NCI-H187 (cell line): ENCODE measurements at places on chromosomes 16 and 17.

DNA sequence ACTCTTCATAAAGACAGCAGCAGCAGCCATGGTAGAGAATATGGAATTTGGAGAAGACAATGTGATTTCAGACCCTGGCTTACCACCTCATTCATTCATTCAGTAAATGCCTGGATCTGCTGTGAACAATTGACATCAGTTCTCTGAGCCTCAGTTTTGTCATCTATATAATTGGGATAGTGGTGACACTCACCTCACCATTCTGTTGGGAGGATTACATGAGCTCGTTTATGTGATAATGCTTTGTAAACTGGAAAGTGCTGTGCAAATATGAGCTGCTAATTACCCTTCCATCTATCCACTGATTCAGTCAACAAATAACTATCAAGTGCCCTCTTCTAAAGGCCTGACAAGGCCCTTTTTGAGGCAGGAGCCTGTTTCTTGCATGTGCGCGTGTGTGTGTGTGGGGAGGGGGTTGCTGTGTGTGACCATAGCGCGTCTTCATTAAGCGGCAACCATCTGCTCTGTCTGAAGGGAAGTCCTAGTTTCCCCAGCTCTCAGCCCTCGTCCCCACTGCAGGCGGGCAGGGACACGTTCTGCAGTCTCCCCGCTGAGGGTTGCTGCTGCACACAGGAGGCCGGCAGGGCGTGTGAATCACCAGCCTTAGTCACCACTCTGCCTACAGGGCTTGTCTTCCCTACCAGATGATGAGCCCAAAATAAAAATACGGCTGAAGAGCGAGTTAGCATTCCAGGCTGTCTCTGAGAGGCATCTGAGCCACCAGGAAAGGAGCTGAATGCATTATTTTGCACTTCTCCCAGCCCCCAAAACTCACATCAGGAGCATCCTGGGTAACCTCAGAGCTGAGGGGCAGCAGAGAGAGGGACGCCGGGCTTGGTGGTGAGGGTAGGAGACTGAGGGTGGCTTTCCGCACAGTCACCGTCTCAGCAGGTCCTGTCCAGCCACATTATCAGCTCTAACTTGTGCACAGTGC lies 19.9 kb downstream of the ARL4D start:
- DNase-seq, result no peak

- peak; percentile 32 for DNase-seq
Measured at GRCh38 chr17:73956595-73957465, 246.6 kb upstream of the RPL38 start.

DNA sequence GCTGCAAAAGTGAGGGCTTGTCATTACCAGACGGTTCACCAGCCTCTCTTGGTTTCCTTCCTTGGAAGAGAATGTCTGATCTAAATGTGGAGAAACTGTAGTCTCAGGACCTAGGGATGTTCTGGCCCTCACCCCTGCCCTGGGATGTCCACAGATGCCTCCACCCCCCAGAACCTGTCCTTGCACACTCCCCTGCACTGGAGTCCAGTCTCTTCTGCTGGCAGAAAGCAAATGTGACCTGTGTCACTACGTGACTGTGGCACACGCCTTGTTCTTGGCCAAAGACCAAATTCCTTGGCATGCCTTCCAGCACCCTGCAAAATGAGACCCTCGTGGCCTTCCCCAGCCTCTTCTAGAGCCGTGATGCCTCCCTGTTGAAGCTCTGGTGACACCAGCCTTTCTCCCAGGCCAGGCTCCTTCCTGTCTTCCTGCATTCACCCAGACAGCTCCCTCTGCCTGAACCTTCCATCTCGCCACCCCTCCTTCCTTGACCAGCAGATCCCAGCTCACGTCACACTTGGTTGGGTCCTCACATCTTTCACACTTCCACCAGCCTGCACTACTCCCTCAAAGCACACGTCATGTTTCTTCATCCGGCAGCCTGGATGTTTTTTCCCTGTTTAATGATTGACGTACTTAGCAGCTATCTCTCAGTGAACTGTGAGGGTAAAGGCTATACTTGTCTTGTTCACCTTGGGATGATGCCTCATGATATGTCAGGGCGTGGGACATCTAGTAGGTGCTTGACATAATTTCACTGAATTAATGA lies 4.3 kb downstream of the ZNF768 start:
- no peak for DNase-seq

DNA sequence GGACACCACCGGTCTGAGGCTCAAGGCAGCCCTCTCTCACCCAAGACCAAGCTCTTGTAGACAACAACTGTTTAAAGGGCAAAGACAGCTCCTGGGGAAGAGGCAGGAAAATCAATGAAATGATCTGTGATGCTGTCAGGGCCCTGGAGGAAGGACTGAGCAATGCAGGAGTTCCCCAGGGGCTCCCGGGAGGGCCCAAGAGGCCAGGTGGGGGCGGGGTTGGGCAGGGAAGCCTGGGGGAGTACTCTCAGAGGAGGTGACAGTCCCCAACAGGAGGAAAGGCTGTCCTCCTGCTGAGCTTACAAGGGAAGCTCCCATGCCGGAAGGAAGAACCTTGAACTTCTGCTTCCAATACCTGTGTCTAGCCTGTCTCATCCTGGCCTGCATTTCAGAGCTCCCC lies 8.3 kb upstream of the NOS2 start:
- no peak for DNase-seq

DNA sequence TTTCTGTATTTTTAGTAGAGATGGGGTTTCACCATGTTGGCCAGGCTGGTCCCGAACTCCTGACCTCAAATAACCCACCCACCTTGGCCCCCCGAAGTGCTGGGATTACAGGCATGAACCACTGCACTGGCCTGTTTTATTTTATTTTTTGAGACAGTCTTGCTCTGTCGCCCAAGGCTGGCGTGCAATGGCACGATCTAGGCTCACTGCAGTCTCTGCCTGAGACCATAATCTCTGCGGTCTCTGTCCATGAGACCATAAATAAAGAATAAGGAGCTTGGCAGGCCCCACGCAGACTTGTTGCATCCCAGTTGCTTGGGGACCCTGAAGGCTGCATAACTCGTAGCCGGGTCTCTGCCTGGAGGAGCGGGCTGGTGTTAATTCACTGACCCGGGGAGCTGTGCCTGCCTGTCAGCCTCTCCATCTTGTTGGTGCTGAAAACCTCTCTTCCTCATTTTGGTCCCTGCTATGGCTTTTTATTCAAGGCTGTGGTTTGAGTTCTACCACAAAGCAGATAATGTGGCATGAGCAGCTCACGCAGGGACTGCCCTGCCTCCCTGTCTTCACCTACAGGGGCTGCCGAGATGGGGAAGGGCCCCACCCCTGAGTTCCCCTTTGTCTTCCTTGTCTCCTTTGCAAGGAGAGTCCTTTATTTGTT lies 82.1 kb downstream of the MSI2 start:
- peak; percentile 17 for DNase-seq

- no peak for DNase-seq
Measured at GRCh38 chr17:51608251-51608933, 348.0 kb downstream of the UTP18 start.

DNA sequence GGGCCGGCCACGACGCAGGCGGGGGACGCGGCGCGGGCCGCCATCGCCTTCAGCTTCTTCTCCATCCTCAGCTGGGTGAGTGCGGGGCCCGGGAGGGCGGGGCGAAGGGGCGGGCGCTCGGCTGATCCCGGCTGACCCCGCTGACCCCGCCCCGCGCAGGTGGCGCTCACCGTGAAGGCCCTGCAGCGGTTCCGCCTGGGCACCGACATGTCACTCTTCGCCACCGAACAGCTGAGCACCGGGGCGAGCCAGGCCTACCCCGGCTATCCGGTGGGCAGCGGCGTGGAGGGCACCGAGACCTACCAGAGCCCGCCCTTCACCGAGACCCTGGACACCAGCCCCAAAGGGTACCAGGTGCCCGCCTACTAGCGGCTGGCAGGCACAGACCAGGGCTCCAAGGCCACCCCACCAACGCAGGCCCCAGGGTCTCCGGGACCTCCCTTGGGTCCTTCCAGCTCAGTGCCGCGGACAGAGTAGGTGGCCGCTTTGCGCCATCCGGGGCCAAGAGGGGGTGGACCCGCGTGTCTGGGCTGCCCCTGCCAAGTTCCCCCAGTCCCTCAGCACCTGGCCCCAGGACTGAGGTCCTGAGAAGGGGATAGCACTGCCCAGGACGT lies 3.0 kb downstream of the SYNGR3 start:
- no peak for DNase-seq

DNA sequence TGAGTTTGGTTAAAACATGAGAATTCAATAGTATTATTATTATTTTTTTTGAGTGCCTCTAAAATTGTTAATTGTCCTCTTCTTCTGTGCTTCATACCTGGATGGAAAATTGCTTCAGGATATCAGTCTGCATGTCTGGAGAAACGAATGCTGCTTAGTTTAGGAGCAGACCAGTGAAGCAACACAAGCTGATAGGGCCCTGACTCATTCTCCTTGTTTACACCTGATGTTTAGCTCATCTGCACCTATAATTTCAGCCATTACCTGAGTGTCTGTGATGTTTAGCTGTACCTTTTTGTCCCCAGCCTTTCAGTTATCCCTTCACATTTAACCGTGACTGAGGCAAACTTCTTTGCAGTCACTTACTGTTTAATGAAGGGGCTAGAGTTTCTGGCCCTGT lies 14.8 kb downstream of the SNTB2 start:
- no peak for DNase-seq
